NCI-H446 (cell line): ENCODE measurements at places on chromosomes 3 and 15.

DNA sequence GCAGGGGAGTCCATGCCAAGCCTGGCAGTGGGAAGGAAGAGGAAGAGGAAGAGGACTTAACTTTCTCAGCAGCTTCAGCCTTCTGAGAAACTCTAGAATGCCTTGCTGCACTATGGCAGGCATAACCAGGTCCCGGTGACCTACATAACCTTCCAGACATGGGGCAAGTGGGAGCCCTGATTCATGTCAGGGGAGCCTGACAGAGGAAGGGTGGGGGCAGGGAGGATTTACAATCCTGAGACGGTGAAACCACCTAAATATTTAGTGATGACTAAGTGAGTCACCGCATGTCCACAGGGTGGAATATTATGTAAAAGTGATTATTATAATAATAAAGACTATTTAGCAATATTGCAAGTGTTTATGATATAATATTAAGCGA, 46.7 kb downstream of the AMOTL2 start:
- DNase-seq = no peak

GRCh38 chr3:127107002-127107401, 85.9 kb upstream of the PRR23E start:
- no peak for DNase-seq

DNA sequence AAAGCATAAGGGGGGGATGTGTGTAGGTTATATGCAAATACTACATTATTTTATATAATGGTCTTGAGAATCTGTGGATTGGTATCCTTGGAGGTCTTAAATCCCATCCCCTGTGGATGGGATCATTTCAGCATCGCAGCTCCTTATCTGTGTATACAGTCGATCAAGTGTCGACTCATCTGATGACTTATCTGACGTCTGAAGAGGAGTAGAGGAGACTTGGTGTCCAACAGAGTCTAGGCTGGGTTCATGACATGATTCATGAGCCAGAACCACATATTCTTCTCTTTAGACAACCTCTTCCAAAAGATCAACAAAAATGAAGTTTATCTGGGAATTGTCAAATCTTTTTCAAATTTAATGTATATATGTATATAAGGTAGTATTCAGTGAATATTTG, 220.7 kb downstream of the NR2F2 start:
- no peak for DNase-seq

DNA sequence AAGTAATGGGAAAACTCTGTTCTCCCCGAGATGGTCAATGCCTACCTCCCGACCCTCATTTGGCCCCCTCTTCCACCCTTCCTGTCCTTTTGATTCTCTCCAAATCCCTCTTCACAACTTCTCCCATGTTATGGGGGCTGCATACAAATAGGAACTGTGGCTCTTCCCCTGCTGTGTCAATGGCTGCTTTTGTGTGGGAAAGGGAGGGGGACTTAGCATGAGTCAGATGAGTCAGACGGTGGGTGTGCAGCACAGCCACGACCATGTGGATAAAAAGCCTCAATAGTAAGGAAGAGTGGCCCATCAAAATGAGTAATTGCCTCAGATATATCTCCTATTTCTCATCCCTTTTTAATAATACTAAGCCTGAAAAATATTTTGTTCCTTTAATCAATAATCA, 31.9 kb downstream of the SPATA16 start:
- no peak for DNase-seq

GRCh38 chr3:135513106-135514059, 452.1 kb upstream of the PPP2R3A start:
- DNase-seq = no peak

DNA sequence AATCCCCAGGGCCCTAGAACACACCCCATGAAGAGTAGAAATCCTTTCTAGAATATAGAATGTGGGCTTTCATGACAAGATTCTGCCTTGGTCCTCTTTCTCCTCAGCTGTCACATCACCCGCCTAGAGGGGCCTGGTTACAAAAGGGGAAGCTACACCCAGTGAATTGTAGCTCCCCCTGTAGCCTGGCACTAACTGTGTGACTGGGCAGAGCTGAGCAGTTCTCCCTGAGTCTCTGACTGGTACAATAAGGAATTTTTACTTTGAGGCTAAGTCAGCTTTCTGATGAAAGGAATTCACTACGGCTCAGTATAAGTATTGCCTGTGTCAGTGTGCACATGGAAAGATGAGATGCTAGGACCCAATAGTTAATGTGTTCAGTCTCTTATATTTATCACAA, 28.7 kb upstream of the ZNF148 start:
- DNase-seq = no peak

DNA sequence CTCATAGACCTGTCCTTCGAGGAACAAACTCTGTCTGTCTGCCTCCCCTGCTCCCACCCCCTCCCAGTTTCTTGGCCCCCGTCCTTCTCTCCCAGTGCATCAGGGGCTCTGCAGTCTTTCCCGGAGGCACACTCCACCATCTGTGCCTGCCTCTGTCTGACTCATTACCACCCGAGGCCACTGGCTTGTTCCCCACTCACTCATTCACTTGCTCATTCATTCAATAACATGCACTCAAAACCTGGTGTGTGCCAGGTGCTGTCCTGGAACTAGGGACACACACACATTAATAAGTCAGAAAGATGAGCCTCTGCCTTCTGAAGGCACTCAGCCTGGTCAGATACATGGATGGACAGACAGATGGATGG, 12.4 kb downstream of the AMIGO3 start:
- DNase-seq = no peak

DNA sequence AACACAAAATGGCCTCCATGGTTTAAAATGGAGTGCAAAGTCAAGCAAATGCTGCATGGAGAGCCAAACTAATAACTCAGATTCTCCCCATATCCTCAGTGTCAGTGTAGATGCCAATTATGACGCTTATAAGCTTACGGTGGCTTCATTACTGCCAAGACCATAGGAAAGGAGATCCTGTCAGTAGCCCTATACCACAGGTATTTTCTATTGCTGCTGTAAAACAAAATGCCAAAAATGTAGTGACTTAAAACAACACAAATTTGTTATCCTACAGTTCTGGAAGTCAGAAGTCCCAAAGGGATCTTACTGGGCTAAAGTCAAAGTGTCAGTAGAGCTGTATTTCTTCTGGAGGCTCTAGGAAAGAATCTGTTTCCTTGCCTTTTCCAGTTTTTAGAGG, 149.8 kb upstream of the GBE1 start:
- no peak for DNase-seq

DNA sequence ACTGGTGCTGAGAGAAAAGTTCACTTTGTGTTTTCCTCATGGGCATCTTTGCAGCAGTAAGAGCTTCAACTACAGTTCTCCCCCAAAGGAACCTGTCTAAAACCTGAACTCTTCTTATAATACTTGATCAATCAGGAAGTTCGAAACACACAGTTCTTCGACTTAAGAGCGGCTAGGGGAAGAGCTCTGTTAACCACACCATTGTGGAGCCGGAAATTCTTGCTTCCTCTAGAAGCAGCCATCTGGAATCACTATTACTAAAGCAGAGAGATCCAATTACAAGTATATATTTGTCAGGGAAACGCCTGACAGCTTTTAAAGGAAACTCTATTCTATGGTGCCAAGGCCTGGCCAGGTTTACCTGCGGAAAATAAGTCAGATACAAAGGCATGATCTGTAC, 337.3 kb upstream of the CBLB start:
- no peak for DNase-seq

- DNase-seq = no peak
Measured at GRCh38 chr3:190119461-190120268, 1.0 kb downstream of the P3H2 start.

- no peak for DNase-seq
Measured at GRCh38 chr3:131361464-131362421, 19.8 kb upstream of the NUDT16 start.

GRCh38 chr3:99023590-99024192, 122.2 kb upstream of the DCBLD2 start:
- DNase-seq = no peak

GRCh38 chr3:15753056-15753710, 44.6 kb downstream of the ANKRD28 start:
- DNase-seq = no peak

DNA sequence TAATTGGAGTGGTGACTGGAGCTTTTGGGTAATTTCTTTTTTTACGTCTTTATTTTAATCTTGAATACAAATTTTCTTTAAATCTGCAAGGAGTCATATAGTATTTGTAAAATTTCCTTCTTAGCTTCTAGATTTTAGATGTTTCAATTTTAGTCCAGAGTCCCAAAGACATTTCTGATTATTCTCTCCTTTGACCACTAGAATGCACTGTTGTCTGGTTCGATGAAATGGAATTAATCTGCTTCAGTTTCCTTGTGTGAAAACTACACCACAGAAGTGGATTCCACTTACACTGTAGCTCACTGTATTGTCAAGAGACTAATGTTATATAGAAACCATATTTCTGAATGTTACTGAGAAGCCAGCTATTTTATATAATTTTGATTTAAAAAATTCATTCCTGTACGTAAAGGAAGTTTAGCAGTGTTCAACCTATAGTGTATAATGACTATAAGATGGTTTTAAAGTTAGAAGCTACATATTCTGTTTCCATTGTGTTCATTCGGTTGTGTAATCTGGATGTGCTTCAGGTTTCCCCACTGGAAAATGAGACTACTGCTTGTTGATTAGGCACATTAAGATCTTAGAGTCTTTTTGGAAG, 6.1 kb downstream of the GRAMD1C start:
- DNase-seq = peak; percentile 67

- DNase-seq = no peak
Measured at GRCh38 chr3:140131895-140132294, 196.9 kb downstream of the CLSTN2 start.

DNA sequence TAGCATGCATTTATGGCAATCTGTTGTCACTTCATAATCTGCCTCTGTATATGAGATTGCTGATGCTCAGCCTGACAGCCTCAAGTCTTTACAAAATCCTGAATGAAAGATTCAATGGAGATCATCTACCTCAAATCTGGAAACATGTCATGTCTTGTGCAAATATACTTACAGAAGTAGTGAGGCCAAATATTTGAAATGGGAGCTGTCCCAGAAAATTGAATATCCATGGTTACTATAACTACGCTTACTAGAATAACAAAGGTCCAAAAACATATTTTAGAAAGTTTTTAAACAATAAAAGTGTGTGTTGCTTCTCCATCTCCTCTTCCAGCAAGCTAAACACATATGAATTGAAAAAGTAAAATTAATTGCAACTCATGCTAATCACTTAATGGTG, 133.2 kb upstream of the DPH6 start:
- no peak for DNase-seq

DNA sequence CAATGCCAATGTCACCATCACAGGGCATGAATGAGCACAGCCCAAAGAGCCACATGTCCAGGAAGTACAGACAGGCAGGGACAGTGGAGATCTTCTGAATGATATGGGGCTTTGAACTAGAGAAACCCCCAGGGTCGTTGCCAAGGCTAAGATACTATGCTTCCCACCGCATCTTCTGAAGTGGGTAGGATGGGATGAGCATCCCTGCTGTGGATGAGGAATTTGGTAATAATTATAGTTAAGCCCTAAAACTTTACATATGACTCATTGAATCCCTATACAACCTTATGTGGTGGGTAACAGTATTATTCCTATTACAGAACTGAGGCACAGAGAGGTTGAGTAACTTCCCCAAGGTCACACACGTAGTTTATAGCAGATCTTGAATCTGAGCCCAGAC, 44.2 kb downstream of the WNT5A start:
- no peak for DNase-seq

- no peak for DNase-seq
Measured at GRCh38 chr15:55937040-55937439, 56.4 kb downstream of the NEDD4 start.

- no peak for DNase-seq
Measured at GRCh38 chr3:32969656-32970055, 18.2 kb downstream of the CCR4 start.

- DNase-seq = no peak
Measured at GRCh38 chr3:45477041-45477725, 88.8 kb downstream of the LARS2 start.

DNA sequence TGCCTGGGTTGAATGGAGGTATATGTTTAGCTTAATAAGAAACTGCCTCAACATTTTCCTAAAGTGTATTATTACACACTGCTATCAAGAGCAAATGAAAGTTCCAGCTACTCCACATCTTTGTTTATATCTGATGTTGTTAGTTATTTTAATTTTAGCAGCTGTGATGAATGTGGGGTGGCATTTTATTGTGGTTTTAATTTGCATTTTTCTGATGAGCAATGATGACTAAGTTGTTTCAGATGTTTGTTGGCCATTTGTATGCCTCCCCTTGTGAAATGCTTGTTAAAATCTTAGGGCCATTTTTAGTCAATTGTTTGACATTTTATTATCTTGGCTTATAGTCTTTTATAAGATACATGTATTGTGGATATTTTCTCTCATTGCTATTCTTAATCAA, 260.4 kb upstream of the SLCO3A1 start:
- no peak for DNase-seq

DNA sequence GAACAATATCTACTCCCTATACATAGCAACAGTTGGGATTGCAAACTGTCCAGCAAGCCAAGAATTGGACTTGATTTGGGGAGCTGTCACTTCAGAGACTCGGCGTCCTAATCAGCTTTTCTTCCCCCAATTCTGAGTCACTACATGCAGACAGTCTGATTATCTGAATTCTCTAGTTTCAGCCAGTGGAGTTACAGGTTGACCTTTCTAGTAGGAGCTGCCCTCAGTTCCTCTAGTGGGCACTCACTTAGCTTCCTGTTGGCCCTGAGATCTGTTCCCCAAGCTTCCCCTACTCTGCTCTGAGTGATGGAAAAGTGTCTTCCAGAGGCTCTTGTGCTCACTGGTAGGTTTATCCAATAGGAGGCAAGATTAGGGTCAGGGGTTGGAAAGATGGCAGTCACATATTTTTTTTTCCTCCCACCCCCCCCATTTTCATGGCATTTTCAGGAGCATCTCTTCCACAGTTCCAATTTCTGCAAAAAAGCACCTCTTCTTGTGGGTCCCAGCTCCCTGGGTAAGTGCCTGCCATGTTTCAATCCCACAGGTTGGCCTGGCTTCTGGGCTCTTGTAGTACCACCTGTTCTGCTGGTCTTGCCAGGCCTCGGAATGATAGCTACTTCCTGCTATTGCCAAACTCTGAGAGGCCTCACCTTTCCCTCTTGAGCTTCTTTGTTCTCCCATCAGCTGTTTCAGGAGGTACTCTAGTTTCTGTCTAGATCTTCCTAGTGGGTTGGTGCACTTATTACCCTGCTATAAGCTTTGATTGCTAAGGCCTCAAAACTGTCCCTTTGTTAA, 182.2 kb downstream of the RAP2B start:
- DNase-seq = no peak

DNA sequence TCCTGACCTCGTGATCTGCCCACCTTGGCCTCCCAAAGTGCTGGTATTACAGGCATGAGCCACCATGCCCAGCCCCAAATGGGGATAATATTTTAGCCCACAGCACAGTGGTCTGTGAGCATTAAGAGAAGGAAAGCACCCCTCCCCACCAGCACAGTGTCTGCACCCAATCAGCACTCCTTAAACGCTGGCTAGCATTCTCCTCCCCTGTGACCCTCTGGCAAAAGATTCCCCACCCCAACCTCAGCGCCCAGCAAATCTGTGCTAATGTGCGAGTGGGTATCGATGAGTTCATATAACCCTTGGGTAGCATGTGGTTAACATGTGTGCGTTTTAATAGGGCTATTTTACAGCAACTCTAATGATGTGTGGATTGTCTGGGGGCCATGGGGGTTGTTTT, 18.3 kb upstream of the EPHB3 start:
- DNase-seq = no peak
